Gastroesophageal sphincter (tissue), 4 donors: ENCODE measurements at places on chromosomes 7 and 10.
A peak's percentile ranks its signal among the peaks of the same experiment; 100 is the strongest.

DNA sequence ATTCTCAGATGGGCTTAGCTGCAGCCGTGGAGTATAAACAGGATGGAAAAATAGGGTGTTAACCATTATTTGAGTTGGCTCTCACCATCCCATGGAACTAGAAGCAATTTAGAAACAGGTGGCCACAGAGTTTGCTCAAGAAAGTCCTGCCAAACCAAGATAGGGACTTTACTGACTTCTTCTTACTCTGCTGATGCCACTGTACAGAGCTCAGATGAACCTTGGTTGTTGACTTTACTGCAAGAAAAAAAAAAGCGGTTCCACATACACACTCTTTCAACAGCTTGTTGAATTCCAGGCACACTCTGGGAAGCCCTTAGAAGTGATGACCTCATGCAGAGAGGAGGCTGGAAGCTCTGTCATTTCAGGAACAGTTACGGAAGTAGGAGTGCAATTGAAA lies 753.4 kb downstream of the NRG3 start:
- peak; percentile 69 for ATAC-seq

DNA sequence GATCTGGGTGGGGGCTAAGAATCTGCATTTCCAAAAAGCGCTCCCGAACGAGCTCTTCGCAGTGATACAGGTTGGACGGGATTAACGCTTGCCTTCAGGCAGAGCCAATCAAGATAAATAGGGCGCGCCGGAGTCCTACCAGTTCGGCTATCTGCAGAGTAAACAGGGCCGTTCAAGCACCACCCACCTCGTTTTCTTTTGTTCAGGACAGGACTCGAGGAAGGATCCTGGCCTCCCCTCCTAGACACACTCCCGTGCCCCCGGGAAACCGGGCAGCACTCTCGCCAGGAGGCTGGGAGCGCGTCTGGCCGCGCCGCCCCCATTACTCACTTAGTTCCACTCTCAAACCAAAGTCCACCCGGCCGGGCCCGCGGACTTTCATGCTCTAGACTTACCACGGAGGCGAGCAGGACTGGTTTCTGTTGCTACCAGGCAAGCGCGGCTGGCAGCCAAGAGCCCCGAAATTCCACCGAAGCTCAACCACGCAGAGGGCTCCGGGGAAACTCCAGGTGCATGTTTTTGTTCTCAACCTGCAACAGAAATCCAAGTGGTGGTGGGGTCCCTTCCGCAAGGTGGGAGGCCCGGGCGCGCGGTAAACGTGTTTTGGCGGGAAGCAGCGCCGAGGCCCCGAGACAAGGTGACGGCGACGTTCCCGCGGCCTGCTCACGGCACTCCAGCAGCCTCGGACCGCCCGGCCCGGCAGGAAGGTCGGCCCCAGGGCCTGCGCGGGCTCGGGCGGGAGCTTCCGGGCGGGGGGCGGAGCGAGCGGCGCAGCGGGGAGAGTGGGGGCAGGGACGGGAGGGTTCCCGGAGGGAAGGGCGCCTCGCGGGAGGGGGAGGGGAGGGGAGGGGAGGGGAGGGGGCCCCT lies 12.7 kb downstream of the HNRNPF start:
- peak; percentile 93 for ATAC-seq

GRCh38 chr10:47090903-47091302 lies 179.7 kb downstream of the PTPN20 start:
- no peak for ATAC-seq

GRCh38 chr7:98641646-98642500 lies 24.8 kb downstream of the NPTX2 start:
- no peak for ATAC-seq

- peak; percentile 45 for ATAC-seq
Observed at GRCh38 chr7:41979834-41980307, 257.1 kb downstream of the GLI3 start.

- ATAC-seq, result peak; percentile 56
Observed at GRCh38 chr7:111741811-111742240, 179.5 kb upstream of the IMMP2L start.

DNA sequence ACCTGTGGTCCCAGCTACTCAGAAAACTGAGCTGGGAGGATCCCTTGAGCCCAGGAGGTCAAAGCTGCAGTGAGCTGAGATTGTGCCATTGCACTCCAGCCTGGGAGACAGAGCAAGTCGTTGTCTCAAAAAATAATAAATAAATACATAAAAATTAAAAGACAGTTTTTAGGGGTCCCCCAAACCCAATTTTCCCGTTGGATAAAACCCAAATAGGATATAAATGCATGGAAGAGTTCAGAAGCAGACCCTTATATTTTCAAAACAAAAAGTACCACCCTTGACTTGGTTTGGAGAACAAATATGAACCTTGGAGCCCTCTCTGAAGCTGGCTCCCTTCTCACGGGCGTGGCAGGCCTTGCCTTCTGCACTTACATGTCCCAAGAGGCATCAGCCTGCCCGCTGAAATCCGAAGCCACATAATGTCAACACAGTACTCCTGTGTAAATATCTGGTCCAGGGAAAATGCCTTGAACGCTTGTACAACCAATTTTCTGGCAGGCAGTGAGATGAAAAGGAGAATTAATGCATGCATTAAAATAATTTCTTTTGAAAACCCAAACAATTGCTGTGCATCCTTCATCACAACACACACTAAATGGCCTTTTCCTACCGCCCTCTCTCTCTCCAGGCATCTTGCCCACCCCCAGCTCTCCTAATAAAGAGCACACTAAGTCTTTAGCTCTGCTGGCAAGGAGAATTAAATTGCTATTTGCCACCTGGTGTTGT lies 46.4 kb upstream of the PARD3 start:
- no peak for ATAC-seq

DNA sequence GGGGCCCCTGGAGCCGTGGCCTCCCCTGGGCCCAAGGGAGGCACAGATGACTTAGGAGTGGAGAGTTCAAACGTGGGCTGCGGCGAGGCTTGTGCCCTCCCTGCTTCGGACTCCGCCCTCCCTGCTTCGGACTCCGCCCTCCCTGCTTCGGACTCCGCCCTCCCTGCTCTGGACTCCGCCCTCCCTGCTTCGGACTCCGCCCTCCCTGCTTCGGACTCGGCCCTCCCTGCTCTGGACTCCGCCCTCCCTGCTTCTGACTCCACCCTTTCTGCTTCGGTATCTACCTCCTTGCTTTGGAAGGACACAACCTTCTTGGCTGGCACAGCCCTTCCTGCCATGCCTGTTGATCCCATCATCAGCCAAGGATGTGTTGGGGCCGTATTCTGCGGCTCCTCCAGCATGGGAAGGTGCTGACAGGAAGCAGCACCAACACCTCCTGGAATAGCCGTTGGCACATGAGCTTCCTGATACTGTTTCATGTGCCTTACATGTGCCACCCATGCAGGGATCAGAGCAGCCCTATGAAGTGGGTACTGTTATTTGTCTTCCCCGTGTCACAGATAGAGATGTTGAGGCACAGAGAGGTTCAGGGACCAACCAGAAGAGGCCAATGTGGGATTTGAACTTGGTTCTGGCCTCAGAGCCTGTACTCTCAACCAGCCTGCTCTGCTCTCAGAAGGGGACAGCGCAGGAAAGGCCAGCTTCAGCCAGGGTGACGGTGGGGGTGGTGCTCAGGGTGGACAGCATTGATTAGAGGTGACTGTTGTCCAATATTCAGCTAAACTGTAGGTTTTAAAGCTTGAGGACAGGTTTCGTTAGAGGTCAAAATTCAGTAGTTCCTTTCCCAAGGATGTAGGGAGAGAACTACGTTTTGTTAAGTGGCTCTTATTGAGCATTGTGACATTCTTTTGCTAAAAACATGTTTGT lies 114.5 kb downstream of the NKX6-2 start:
- ATAC-seq, result no peak
